Activated CD4-positive, CD25-positive, alpha-beta regulatory T cell (primary cell): ENCODE measurements at places on chromosomes 3 and 15.

DNA sequence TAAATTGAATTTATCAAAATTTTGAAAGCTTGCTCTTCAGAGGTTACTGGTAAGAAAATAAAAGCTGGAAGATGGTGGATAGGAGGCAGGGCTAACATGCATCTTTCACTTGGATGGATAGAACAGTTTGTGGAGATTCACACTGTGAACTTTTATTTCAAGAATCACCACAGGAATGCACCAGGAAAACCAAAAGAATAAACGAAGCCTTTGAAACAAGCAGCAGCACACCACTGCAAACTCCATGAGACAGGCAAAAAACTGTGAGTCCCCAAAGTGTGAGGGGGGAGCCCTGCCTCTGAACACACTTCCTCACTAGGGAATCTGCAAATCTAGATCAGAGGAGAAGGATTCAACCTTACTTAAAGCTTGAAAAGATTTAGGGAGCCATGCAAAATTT, 122.2 kb downstream of the RTP4 start:
- DNase-seq: no peak

DNA sequence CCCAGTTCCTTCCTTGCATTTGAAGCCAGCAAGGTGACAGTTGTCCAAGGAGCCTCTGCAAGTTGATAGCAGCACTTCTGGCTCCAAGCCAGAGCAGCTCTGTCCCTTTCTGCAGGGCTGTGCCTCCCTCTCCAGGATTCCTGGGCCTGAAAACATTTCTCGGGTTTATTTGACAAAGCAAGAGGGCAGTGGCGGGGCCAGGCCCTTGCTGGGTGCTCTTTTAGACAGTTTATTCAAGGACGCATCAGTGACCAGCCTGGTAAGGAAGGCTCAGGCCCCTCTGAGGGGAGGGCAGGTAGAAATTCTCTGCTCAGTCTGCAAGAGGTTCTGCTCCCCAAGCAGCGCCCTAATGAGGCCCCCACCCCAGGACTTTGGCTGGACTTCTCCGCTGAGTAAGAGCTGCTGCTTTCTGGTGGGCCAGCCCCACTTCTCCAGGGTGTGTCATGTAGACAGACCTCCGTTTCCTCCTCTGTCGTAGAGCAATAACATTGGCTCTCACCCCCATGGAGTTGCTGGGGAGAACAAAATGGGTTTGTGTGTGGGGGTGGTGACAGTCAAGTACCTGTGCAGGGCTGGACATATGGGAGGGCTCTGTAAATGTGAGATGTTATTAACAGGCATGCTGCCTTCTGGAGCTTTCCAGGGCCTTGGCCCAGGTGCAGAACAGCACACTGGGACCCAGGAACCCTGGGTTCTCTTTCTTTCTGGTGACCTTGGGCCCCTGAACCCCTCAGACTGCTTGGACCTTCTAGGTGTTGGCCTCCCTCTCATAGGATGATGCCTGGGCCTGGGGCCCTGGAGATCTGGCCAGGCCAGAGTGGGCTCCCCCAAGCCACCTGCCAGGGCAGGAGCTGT, 146.2 kb upstream of the TLE3 start:
- no peak for DNase-seq

GRCh38 chr3:119356646-119357045, 62.5 kb downstream of the ARHGAP31 start:
- no peak for DNase-seq

DNA sequence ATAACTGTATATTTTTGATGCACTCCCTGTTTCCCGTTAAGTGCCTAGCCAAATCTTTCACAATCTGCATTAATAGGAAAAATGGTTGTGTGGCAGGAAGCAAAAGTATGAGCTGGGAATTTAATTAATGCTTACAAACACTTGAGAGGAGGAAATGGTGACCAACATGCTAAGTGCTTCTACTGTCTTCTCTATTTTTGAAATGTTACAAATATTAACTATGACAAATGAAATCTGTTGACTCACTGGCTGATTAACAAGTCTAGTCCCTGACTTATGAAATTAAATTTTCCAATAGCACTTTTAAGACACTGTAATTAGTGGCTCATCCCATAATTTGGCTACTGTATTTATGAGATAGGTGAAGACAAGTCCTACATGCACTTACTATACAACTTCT, 446.9 kb upstream of the DPPA4 start:
- DNase-seq: no peak

DNA sequence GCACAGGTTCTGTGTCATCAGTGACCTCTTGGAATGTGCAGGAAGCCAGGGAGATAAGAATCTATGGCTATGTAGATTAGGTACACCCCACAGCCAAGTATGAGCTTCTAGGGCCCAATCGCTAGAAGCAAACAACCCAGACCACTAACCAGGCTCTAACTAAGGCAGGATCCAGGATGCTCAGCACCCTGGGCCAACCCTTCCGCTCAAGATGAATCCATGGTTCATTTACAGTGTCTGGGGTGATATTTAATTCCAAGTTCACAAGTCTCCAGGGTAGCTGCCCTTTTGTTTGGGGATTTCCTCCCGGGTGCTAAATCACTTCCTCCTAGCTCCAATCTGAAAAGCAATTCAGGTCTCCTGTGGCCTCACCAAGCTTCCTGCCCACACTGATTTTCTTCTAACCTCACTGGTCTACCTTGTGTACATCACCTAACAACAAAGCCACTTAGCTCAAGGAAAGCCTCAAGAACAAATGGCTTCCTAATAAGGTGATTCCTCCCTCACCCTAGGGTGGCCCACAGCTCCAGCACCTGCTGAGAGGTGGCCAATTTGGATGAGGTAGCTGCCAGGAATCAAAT, 2.4 kb downstream of the EHD4 start:
- DNase-seq: no peak

DNA sequence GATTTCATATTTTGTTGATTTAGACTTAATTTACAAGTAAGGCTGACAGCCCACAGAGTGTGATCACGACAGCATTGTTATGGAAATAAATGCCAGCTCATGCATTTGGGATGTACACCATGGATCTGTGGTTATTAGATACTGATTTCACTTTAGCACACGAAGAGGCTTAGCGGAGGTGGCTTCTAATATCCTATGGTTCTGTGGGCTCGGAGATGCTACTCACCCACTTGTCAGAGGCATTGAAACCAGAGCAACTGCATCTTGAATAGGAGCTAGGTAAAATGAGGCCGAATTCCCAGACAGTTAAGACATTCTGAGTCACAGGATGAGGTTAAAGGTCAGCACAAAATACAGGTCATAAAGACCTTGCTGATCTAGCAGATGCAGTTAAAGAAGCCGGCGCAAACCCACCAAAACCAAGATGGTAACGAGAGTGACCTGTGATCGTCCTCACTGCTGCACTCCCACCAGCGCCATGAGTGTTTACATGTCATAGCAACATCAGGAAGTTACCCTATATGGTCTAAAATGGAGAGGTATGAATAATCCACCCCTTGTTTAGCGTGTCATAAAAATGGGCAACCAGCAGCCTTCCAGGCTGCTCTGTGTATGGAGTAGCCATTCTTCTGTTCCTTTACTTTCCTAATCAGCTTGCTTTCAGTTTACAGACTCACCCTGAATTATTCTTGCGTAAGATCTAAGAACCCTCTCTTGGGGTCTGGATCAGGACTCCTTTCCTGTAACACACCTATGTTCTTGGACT, 117.5 kb downstream of the PGPEP1L start:
- DNase-seq: no peak

GRCh38 chr3:81744366-81744765, 17.1 kb downstream of the GBE1 start:
- DNase-seq: no peak

- DNase-seq: no peak
Measured at GRCh38 chr3:179760944-179761343, 108.1 kb downstream of the USP13 start.

GRCh38 chr3:184443831-184444230, 64.0 kb downstream of the CHRD start:
- no peak for DNase-seq

DNA sequence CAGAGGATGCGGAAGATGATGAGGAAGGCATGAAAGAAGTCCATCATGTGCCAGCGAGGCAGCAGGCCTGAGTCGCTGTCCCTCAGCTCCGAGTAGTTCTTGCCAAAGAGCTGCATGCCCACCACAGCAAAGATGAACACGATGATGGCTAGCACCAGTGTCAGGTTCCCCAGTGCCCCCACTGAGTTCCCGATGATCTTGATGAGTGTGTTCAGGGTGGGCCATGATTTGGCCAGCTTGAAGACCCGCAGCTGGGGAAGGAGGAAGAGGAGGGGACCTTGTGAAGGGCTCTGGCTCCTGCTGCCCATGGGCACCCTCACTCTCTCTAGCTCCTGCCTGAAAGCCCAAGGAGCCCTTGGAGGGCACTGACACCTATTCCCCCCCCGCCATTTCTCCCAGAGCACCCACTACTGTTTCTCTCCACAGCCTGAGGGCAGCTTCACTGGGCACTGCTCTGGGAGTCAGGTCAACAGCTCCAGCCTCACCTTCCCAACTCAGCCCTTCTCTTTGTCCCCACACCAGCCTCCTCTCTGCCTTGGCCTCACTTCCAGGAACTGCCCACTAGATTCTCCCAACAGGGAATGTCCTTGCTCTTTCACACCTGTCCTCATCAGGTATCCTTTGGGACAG, 63.6 kb downstream of the SCN5A start:
- no peak for DNase-seq

DNA sequence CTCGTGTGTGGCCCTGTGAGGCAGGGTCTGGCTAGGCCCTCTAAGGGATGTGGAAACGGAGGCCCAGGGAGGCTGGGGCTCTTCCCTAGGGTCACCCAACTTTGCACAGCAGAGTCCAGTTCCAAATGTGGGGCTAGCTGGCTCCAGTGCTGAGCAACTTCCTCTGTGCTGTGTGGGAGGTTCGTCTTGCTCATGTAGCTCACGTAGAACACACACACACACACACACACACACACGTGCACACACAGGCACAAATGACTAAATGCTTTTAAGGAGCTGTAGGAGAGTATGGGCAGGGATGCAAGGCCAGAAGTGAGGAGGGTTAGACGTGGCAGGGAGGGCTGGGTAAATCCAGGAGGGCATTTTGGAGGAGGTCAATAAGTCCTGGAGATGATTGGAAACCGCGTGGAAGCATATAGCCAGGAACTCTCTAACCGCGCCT, 213.8 kb downstream of the RPLP1 start:
- DNase-seq: no peak

GRCh38 chr15:33449810-33450209, 139.0 kb downstream of the RYR3 start:
- DNase-seq: no peak

DNA sequence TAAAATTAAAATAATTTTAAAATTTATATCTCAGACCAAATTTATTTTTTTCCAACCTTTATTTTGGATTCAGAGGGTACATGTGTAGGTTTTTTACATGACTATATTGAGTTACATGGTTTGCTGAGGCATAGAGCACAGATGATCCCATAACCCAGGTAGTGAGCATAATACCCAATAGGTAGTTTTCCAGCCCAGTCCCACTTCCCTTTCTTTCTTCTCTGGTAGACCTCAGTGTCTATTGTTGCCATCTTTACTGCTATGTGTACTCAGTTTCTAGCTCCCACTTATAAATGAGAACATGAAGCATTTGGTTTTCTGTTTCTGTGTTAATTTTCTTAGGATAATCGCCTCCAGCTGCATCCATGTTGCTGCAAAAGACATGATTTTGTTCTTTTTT, 338.1 kb downstream of the EFHB start:
- DNase-seq: no peak

GRCh38 chr3:123739106-123739505, 145.0 kb downstream of the MYLK start:
- DNase-seq: no peak

- DNase-seq: no peak
Measured at GRCh38 chr15:53457479-53457878, 302.0 kb downstream of the WDR72 start.

GRCh38 chr3:111534701-111535100, 7.3 kb upstream of the CD96 start:
- no peak for DNase-seq

DNA sequence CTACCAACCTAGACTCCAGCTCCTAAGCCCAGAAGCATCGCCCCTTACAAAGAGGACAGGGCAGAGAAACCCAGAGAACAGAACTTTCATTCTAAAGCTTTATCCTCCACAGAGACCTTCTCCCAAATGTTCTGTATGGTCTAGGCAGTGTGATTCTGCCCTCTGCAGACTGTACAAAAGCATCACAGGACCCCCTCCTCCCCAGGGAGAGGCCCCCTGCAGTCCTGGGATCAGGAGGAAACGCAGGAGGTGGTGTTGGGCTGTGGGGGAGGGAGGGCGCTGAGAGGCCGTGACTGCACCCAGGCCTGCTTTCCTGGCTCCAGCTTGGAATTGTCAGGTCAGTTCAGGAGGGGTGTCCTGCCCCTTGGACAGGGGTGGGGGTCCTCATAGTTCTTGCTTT, 101.3 kb downstream of the DGKG start:
- no peak for DNase-seq

DNA sequence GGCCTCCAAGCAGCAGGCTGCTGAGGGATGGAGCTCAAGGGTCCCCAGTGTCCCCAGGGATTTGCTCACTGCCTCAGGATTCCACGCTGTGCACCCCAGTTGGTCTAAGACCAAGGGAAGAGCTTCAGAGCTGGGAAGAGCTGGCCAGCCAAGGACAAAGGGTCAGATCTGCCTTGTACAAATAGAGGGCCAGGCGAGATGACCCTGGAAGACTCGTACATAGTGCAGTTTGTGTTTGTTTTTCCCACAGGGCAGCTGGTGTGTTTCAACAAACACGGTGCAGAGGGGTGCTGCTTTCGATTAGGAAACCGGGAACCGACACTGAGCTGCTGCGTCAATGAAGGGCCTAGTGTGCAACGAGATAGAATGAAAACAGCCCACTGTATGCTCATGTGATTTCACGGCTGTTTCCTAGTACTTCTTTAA, 56.1 kb upstream of the TRPM1 start:
- DNase-seq: no peak

DNA sequence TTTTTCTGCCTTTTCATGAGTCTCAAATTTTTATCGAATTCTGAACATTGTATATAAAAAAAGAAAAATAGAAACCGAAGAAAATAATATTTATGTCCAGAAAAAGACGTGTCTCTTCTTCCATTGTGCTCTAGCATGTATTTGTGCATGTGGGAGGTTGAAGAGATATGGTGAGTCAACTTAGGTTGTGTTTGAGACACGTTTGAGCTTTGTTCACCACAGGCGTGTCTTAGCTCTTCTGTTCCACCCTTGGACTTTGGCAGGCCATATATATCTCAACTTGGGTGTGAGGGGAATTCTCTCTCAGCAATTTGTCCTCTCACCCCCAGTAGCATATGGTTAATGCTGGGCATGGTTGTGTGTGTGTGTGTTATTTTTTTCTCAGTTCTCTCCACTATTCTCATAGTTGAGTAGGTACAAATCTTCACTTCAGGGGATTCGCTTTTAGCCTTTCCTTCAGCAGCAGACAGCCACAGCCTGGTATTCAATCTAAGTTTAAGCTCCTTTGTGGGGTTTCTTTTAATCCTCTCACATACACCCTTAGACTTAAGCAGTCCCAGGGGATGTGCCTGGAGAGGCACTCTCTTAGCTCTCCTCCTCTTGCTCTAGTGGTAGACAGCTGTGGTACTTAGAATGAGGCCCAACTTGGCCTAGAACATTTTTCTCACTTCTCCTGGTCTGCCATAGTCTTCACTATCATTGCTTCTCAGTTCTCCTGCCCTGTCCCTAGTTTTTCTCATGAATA, 286.5 kb upstream of the RBMS3 start:
- DNase-seq: no peak
